Activated CD8-positive, alpha-beta memory T cell treated with anti-CD3 and anti-CD28 coated beads for 1 hour (primary cell): ENCODE measurements at places on chromosomes 6 and 20.

DNA sequence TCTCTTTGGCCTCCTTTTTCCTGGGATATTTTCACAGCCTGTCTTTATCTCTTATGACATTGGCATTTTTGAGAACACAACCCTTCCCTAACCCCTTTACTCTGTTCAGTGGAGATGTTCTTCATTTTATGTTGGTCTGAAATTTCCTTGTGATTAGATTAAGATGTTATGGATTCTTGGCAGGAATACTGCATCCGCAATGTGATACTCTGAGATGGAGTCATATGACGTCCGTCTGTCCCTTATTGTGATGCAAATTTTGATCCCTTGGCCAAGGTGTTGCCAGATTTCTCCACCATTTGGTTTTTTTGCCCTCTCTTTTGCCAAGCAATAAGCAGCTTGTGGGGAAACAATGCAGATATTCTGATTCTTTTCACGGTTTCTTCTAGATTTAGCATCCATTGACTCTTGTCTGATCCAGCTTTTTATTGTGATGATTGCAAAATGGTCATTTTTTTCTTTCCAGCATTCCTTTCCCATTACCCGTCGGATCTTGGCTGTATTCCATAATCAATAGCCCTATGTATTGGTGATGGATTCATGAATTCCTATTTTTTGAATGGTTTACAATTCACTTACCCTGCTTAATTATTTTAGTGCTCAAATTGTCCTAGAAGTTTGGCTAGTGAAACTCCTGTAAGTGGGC, 85.1 kb downstream of the NCOA3 start:
- no peak for DNase-seq

DNA sequence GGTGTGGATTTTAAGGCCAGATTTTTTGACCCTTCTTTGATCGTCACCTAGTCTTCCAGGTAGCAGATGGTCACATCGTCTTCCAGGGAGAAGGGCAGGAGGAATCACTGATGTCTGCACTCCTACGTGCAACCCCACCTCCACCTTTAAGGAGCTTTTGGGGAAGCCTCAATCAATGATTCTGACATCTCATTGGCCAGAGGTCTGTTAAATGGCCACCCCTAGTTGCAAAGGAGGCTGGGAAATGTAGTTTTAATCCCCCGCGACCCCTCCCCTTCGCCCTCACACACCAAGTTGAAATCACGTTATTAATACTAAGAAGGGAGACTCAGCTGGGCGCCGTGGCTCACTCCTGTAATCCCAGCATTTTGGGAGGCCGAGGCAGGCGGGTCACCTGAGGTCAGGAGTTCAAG, 151.4 kb downstream of the BCAS1 start:
- no peak for DNase-seq

DNA sequence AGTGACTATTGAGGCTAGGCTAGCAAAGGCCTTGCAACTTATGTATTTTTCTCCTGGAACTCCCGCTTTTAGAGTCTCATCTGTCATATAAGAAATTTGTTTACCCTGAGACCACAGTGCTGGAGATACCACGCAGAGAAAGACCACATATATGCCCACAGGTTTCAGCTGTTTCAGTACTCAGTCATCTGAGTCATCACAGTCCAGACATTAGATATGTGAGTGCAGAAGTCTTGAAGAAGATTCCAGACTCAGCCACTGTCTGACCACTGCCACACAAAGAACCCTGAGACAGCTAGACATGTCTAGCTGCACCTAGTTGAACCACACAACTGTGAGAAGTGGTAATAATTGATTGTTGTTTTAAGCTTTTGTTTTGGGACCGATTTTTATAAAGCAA, 648.3 kb downstream of the EPM2A start:
- no peak for DNase-seq

- DNase-seq = no peak
Measured at GRCh38 chr6:88165844-88166492, at the start of gene CNR1. Gene CNR1 (minus strand): TSS chr6:88166347. CDS start chr6:88145274, 21,073 bp downstream.

- no peak for DNase-seq
Measured at GRCh38 chr20:38842558-38842981, 37.1 kb downstream of the PPP1R16B start.

DNA sequence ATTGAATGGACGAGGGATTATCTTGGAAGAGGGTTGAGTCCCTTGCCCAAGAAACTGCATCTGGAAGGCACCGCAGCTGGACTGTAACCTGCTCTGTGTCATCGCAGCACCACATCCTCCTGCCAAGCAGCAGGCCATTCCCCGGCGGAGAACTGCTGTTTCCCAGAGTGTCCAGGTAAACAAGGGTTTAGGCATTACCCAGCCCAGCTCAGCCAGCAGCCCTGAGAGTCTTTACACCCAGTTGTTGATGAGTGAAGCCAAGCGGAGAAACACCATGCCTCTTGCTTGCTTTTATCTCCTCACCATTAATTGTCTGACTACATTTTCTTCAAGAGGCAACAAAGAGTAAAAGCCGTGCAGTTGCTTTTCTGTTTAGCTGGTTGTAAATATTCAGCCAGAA, 104.1 kb downstream of the CDH4 start:
- DNase-seq = no peak

DNA sequence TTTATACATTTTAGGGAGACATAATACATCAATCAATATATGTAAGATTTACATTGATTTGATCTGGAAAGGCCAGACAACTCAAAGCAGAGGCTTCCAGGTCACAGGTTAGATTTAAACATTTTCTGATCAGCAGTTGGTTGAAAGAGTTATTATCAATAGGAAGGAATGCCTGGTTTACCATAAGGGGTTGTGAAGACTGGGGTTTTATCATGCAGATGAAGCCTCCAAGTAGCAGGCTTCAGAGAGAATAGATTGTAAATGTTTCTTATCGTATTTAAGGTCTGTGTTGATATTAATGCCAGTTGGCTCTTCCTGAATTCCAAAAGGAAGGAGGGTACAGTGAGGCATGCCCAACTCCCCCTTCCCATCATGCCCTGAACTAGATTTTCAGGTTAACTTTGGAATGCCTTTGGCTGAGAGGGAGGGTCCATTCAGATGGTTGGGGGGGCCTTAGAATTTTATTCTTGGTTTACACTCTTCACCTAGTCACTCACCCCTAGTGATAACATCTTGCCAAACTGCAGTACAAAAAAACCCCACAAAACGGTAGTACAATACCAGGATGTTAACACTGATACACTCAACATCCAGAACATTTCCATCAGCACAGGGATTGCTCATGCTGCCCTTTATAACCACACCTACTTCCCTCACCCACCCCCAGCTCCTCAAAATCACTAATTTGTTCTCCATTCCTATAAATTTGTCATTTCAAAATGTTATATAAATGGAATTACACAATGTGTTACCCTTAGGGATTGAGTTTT, 259.6 kb upstream of the PLN start:
- no peak for DNase-seq
